ENCODE measurements at places on chromosomes 16 and 17.

DNA sequence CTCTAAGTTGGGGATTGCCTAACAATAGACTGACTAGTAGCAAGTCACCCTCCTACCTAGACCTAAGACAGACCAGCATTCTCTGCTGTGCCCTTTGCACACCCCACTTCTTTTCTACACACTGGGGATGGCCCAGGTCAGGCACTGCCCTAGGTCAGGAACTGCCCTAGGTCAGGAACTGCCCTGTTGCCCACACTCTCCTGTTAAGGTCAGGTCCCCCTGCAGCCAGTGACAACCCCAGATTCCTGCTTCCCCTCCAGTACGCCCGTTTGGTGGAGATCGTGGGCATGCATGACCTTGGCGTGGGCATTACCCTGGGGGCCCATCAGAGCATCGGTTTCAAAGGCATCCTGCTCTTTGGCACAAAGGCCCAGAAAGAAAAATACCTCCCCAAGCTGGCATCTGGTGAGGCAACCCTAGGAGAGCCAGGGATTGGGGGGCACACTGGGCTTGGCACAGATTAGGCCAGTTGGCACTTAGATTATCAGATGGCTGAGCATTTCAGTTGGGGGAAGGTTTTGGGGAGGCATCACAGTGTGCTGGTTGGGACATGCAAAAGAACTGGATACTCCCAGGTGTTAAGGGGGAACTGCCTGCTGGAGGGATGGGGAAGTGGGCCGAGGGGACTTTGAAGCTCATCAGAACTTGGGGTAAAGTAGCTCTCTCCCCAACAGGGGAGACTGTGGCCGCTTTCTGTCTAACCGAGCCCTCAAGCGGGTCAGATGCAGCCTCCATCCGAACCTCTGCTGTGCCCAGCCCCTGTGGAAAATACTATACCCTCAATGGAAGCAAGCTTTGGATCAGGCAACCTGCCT lies 1.7 kb downstream of the ACADVL start:
- DNase-seq, result no peak

DNA sequence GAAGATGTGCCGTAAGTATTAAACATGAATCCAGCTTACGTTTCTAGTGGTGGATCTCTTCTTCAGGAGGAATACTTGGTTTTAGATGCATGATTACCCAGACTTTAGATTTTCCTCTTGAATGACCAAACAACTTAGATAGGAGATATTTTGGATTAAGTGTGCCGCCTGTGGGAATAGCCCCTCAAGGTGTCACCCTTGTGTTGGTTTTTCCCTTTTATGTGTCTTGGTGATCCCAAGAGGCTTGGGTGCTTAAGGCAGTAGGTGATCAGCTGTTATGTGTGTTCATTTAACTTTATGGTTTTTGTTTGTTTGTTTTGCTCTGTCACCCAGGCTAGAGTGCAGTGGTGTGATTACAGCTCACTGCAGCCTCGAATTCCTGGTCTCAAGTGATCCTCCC lies 115.1 kb downstream of the PPM1E start:
- DNase-seq, result no peak

- no peak for DNase-seq
These were observed 299.3 kb downstream of the CNTNAP4 start for GRCh38 chr16:76576526-76576925.

- no peak for DNase-seq
These were observed 283.1 kb downstream of the SEC14L1 start for GRCh38 chr17:77423589-77424451.

- no peak for DNase-seq
These were observed 18.8 kb downstream of the IL34 start for GRCh38 chr16:70665113-70665694.

DNA sequence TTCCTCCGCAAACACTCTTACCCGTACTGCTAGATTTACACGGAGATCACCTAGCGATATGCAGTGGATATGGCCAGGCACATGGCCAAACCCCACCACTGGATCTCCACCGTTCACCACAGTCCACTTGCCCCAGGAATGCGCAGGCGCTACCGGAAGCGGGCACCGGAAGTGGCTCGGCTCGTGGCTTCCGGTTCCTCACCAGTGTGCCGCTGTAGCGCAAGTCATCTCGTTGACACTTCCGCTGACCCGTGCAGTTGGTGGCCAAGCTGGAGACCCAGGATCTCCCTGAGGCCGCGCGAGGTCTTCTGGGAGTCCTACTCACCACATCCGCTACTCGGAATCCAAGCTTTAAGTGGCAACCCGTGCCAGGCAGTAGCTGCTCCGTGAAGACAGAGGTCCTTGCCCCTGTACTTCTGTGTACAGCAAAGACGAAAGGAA lies 11.5 kb downstream of the ZNF597 start:
- peak; percentile 64 for DNase-seq

DNA sequence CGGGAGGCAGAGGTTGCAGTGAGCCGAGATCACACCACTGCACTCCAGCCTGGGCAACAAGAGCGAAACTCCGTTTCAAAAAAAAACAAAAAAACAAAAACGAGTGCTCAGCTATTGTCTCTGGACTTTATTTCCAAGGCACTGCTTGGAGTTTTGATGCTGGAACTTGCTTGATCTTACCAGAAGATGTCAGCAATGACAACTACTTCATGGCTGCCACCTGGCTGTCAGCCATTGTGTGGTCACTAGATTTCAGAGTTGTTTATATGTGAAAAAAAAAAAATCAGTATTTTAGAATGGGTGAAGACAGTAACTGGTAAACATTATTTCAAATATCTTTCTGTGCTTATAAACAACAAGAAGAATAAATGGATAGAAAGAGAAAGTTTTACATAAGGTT lies 26.3 kb upstream of the OR4D1 start:
- DNase-seq, result no peak

DNA sequence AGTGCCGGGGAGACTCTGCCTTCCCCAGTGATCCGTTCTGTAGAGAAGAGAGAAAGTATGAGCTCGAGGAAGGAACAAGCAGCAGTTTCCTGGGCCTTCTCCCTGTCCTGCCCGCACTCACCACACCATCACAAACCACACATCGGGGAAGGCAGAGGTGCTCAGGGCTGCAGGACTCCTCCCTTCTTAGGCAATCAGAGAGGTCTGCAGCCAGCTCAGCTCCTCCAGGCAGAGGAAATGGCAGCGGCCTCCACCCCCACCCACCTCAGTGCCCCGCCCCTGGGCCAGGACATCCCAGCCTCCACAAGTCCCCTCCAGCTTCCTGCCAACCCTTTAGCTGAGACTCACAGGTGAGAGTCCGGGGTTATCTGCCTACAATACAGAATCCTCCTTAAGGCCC lies 2.0 kb downstream of the ZNF319 start:
- peak; percentile 41 for DNase-seq

DNA sequence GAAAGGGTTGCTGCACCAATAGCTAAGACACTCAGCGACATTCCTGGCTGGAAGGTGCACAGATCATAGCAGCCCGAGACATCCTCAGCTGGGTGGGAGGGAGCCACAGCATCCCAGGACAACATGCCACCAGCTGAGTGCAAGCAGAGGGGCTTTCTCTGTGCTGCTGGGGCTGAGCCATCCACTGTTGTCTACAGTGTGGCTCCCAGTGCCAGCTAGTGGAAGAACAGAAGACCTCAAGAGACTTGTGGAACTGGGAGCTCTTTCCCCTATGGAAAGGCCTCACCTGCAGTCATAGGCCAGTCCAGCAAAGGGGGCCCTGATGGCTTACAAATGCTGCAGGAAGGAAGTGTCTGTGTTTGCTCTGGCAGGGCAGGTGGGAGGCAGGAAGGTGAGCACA lies 131.0 kb downstream of the C16orf78 start:
- no peak for DNase-seq

- no peak for DNase-seq
These were observed 53.1 kb upstream of the MARCHF10 start for GRCh38 chr17:62860962-62861873.

DNA sequence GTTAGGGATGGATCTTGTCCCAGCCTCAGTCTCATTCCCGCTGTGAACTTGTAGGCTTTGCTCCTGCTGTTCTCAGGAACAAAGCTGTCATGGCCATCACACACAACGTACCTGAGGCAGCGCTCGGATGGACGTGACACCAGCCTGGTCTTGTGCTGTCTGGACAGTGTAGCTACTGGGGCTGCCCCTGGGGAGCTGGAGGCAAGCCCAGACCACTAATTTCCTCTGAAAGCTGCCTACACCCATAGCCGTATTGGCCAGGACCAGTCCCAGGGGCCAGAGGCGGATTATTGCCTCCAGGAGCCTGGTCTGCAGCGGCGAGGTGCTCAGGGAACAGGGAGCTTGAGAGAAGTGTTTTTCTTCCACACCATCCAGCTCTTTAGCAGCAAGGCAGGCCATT lies 11.7 kb downstream of the ZNHIT3 start:
- no peak for DNase-seq

DNA sequence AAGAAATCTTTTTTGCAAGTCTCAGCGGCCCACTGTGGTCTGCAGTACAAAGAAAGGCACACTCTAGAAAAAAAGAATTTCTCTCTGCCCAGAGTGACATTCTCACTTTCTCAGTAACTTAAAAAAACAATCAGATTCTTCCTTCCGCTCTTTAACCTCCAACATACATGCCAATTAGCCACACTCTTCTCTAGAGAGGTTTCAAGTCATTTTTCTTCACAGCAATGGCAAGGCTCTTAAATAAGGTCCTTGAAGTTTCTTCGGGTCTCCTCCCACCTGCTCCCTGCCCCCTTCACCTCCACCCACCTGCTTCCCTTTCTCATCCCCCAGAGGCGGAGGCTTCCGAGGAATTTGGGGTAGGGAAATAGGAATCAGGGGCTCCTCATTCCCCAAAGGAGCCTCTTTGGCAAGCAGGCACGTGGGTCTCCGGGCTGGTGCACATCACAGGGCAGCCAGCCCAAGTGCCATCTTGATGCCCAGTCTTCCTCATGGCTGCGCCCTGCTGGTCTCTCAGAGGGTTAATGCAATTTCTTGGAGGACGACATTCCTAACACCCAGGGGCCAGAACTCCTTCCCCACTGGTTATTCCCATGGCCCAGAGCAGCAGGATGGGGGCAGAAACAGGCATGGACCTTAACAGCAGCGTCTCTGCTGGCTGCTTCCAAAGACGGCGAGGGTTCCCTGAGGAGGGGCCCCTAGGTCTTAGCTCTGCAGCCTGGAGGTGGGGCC lies 855 bp upstream of the MEOX1 start:
- no peak for DNase-seq

- peak; percentile 77 for DNase-seq
These were observed 664 bp downstream of the HBQ1 start for GRCh38 chr16:180681-181564.

- no peak for DNase-seq
These were observed 232.3 kb downstream of the ZFHX3 start for GRCh38 chr16:72815348-72816318.

GRCh38 chr17:66543526-66543925 lies 241.1 kb downstream of the PRKCA start:
- DNase-seq, result no peak

GRCh38 chr17:35731239-35731916 lies at the start of gene RASL10B:
TSS of gene RASL10B (plus strand) at chr17:35731639. CDS start at chr17:35735185, 3,546 bp downstream.
- peak; percentile 61 for DNase-seq

GRCh38 chr17:7837408-7838088 lies 3.5 kb downstream of the KDM6B start:
- no peak for DNase-seq

GRCh38 chr17:6100891-6101500 lies 30.8 kb downstream of the WSCD1 start:
- no peak for DNase-seq

GRCh38 chr16:86716649-86717048 lies 138.3 kb downstream of the FOXL1 start:
- no peak for DNase-seq

GRCh38 chr16:87847785-87848675 lies 21.3 kb downstream of the SLC7A5 start:
- DNase-seq, result no peak

DNA sequence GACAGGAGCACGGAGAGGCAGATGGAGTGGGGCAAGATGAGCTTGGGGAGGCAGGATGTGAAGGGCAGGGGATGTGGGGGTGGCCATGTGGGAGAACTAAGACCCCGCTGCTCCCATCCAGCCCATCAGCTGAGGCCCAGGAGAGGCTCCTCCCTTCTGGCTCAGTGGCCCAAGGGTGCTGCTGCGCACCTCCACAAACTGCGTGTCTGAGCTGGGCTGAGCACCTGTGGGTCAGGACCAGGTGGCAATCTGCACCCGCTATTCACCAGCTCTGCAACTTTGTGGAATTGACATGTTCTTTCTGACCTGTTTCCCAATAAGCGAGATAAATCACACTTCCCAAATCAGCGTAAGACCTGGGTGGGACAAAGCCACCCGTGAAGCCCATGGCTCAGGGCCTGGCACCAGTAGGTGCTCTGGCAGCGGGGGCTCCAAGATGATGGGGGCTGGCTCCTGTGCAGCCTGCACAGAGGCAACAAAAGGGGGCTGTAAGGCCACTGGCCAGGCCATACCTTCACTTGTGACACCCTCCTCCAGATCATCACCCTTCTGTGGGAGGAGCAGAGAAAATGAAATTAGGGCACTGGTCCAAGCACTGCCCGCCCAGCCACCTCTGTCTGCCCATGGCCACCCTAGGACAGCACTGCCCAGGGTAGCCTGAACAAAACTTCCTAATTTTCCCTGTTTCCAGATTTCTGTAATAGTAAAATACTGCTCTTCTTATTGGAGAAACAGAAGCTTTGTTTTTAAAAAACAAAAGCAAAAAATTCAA lies 11.7 kb upstream of the SREBF1 start:
- DNase-seq, result no peak

GRCh38 chr17:76884995-76885893 lies 17.0 kb downstream of the MGAT5B start:
- DNase-seq, result no peak

- no peak for DNase-seq
These were observed 43.1 kb upstream of the MYH10 start for GRCh38 chr17:8673612-8674011.

DNA sequence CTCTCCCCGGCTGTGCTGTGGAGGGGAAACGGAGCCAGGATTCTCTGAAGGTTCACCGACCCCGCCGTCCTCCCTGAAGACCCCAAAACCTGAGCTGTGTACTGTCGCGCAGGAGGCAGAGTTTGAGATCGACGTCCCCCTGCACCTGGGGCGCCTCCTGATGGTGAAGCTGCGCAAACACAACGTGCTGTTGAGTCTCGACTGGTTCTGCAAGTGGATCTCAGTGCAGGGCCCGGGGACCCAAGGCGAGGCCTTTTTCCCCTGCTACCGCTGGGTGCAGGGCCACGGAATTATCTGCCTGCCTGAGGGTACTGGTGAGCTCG lies 62.6 kb upstream of the TEKT1 start:
- DNase-seq, result peak; percentile 2
